Right renal cortex interstitium (tissue), 3 donors: ENCODE measurements at places on chromosomes 4 and X. TPM values are rescaled to one million over a fixed set of nuclear protein-coding genes. Genes with fewer than 3 reads are reported as not detected.
A peak's percentile ranks its signal among the peaks of the same experiment; 100 is the strongest.

GRCh38 chr4:128255906-128256305, 31.7 kb downstream of the PGRMC2 start:
- DNase-seq: no peak

DNA sequence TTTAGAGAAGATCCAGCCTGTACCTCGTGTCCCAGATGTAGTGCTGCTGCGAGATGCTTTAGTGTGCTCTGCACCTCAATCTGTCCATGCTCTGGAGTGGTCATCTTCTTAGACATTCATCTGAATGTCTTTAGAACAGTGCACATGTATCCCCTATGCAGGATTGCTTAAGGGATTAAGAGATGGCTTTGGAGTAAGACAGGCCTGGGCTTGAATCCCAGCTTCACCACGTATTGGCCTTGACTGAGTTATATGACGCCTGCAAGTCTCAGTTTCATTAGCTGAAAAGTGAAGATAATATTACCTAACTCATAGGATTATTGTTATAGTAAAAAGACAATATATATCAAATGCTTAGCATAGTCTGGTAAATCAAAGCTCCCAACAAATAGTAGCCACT, 98.3 kb downstream of the NFKB1 start:
- no peak for DNase-seq

- DNase-seq: no peak
Observed at GRCh38 chr4:123361195-123361861, 35.3 kb upstream of the SPRY1 start.

- no peak for DNase-seq
Observed at GRCh38 chrX:6266041-6266440, 37.4 kb upstream of the NLGN4X start.

DNA sequence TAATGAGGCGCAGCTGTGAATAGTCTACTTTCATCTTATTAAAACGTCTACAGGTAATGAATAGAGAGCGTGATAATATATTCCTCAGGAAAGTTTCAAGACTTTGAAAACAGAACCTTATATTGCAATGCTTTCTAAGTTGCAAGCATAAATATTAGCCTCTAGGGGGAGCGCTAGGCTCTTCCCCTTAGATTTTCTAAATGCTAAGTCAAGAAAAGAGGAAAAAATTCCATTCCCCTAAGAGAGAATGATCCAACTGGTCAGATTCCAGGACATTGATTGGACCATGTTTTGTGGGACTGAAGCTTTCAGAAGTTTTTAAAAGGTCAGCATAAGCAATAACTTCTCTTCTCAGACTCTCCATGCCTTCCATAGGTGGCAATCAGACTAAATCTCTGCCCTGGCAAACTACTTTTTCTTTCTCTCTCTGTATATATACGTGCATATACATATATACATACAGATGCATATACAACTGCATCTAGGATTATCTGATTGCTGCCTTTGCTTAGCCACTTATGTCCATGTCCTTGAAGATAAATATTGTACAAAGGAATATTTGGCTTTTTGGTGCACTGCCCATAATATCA, 492.9 kb downstream of the INPP4B start:
- DNase-seq: peak; percentile 53

DNA sequence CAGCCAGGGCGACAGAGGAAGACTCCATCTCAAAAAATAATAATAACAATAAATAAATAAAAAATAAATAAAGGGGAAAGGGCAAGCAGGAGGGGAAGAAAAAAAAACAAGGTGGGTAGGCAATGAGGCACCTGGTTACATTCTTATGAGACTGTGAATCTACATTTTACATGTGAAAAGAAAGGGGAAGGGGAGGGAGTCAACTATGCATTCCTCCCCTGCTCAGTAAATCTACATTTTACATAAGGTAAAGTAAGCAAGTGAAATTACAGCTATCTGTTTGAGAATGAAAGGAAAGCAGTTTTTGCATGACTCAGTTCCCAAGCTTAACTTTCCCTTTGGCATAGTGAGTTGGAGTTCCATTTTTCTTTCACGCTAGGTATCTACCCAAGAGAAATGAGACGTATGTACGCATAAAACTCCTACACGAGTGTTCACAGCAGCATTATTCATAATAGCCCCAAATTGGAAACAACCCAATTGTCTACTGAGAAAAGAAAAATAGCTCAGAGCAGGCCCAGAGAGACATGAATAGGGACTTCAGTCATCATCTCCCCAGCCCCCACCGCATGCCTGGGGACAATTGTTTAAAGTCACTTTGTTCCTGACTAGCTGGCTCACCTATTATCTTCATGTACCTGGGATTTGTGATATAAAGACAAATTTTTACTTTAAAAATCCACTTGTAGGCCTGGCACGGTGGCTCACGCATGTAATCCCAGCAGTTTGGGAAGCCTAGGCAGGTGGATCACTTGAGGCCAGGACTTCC, 52.4 kb downstream of the DDX3X start:
- DNase-seq: no peak

The NUDT11 gene
- 15.6 TPM for polyA plus RNA-seq
